ENCODE measurements at places on chromosomes 3 and 15. TPM values are rescaled to one million over a fixed set of nuclear protein-coding genes. Genes with fewer than 3 reads are reported as not detected.

DNA sequence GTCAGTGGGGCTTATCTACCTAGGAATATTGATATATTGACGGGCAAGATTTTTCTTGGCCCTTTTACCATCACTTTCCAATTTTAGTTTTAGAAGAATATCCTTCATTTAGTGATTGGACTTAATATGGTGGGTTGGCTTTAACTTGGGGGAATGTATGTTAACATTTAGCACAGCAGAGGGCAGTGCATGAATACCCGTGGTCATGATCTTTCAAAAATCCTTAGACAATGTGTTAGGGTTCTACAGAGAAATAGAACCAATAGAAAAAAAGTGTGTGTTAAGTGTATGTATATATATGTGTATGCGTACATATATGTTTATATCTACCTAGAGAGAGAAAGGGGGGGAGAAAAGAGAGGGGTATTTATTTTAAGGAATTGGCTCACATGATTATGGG is 36.9 kb downstream of the GPR171 start:
- no peaks in the 10 kb centered on the region for H3K36me3 ChIP-seq

GRCh38 chr15:89652666-89653065 is 2.6 kb downstream of the KIF7 start:
- no peak overlapping the region for H3K4me3 ChIP-seq
- no peaks in the 10 kb centered on the region for H3K27me3 ChIP-seq
- DNase-seq: no peak
- H3K27ac ChIP-seq: no peak overlapping the region
- no peaks in the 10 kb centered on the region for H3K36me3 ChIP-seq

GRCh38 chr3:183815563-183815940 is 9.8 kb downstream of the MAP6D1 start:
- H3K4me3 ChIP-seq: no peak overlapping the region
- peaks cover 3% of the 10 kb centered on the region for H3K4me1 ChIP-seq
- no peak overlapping the region for H3K27ac ChIP-seq
- peaks cover 11% of the 10 kb centered on the region for H3K36me3 ChIP-seq

DNA sequence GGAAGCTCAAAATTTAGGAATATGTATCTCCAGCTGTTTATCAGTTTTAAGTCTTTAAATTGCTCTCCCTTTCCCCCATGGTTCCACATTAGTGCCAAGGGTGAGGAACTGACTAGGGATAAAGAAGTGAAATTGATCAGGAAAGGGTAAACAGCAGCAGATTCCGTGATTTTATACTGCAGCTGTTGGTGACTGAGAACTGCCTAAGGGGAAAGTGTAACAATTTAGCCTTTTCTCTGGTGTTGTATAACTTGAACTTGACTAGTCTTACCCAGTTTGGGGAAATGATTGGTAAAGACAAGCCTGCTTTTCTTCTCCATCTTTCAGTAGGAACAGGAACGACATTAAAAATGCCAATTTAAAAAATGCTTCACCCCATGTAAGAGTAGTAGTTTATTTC is 5.0 kb downstream of the SPRED1 start:
- no peak for DNase-seq
- H3K4me1 ChIP-seq: peaks cover 39% of the 10 kb centered on the region
- H3K36me3 ChIP-seq: no peaks in the 10 kb centered on the region
- H3K27me3 ChIP-seq: no peaks in the 10 kb centered on the region
- H3K4me3 ChIP-seq: no peak overlapping the region

DNA sequence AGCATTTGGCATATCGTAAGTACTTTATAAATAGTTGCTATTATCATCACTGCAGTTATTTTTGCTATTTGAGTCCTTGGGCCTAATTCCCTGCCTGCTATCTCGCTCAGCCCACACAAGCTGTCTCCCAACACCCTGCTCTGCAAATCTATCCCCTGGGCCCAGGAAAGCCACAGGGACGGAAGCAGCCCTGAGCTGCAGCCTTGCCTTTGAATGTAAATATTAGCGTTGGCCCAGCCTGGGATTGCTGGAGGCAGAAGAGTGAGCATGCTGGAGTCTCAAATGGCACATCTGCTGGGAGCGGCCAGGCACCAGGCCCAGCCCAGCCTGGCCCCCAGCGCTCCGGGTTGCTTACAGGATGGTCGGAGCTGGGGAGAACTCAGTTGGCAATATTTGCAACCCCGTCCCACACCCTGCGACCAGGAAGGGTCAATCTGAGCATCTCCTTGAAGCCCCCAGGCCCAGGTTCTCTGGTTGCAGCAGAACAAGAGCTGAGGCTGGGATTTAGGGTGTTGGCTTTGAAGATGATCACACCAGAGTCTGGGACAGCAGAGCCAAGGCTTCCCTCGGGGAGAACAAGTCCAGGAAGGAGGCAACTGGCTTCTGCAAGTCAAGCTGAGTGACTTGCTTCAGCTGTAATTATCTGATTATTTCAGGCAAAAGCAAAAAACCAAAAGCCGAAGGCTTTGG is 529.6 kb downstream of the SHQ1 start:
- no peak overlapping the region for H3K4me3 ChIP-seq
- H3K4me1 ChIP-seq: no peaks in the 10 kb centered on the region
- no peak overlapping the region for H3K27ac ChIP-seq
- no peak for DNase-seq
- no peaks in the 10 kb centered on the region for H3K27me3 ChIP-seq
- H3K36me3 ChIP-seq: no peaks in the 10 kb centered on the region

DNA sequence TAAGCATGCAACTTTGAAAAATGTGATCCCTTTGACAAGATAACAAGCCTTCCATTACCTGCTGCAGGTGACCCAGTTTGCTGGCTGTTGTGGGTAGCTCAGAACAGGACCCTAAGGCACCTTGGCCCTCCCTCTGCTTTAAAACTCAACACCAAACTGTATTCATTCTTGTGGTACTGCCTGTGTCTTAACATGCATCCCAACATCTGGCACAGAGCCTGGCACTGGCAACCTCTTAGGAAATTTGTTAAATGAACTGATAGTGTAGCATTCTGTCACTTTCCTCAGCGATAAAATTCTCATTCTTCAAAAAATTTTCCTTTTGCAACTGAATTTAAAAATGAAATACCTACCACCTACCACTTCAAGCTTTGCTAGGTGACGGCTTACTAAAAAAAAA is 287.3 kb upstream of the ADAMTS9 start:
- no peaks in the 10 kb centered on the region for H3K36me3 ChIP-seq
- no peak overlapping the region for H3K4me3 ChIP-seq
- H3K27ac ChIP-seq: no peak overlapping the region
- H3K27me3 ChIP-seq: no peaks in the 10 kb centered on the region

- no peaks in the 10 kb centered on the region for H3K4me1 ChIP-seq
- no peak overlapping the region for H3K4me3 ChIP-seq
- H3K36me3 ChIP-seq: no peaks in the 10 kb centered on the region
- H3K27me3 ChIP-seq: no peaks in the 10 kb centered on the region
These were observed 260.7 kb upstream of the CTNNB1 start for GRCh38 chr3:40938591-40938990.

- no peak for DNase-seq
- no peaks in the 10 kb centered on the region for H3K36me3 ChIP-seq
- H3K27me3 ChIP-seq: no peaks in the 10 kb centered on the region
- H3K4me1 ChIP-seq: no peaks in the 10 kb centered on the region
These were observed 986.5 kb downstream of the ROBO2 start for GRCh38 chr3:78026318-78026828.

GRCh38 chr3:101414121-101414520 is 93.7 kb upstream of the IMPG2 start:
- no peaks in the 10 kb centered on the region for H3K4me1 ChIP-seq
- DNase-seq: peak; percentile 2
- no peaks in the 10 kb centered on the region for H3K36me3 ChIP-seq
- no peak overlapping the region for H3K27ac ChIP-seq
- H3K4me3 ChIP-seq: no peak overlapping the region
- H3K27me3 ChIP-seq: no peaks in the 10 kb centered on the region

GRCh38 chr3:172692751-172693338 is 18.0 kb downstream of the NCEH1 start:
- H3K4me3 ChIP-seq: no peak overlapping the region
- H3K27ac ChIP-seq: no peak overlapping the region
- DNase-seq: no peak
- no peaks in the 10 kb centered on the region for H3K27me3 ChIP-seq

DNA sequence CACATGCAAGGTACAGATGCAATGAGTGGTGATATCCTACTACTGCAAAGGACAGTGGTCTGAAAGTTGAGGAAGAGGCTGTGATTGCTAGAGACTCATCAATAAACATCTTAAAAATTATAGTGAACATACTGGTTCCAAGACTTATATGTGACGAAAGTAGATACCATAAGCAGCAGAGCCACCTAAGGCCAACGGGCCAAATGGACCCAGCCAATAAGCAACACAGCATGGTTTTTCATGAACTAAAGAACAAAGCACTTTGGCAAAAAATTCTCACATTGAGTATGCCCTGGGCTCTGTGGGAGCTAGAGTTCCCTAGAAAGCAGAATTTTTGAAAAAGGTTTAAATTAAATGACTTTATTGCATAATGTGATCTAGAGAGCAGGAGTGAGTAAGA is 272.1 kb downstream of the SI start:
- no peak overlapping the region for H3K27ac ChIP-seq
- no peaks in the 10 kb centered on the region for H3K27me3 ChIP-seq
- H3K4me1 ChIP-seq: no peaks in the 10 kb centered on the region
- no peak overlapping the region for H3K4me3 ChIP-seq
- no peaks in the 10 kb centered on the region for H3K36me3 ChIP-seq

DNA sequence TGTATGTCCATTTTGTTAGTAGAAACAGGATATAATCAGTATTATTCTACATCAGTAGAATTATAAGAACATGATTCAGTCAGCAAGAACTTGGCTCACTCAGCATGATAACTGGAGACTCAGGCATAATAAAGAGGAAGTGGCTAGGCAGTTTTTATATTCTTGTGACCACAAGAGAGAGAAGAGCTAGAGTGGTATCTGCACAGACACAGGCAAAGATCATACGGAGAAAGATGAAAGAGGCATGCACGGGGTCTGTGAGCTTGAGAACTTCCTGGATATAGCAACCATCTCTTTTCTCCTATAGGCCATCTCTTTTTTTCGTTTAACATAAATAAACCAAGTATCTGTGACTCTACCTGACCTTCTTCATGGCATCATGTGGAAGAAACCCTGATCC is 46.8 kb downstream of the MYO5A start:
- no peaks in the 10 kb centered on the region for H3K27me3 ChIP-seq
- peaks cover 21% of the 10 kb centered on the region for H3K4me1 ChIP-seq
- DNase-seq: no peak

DNA sequence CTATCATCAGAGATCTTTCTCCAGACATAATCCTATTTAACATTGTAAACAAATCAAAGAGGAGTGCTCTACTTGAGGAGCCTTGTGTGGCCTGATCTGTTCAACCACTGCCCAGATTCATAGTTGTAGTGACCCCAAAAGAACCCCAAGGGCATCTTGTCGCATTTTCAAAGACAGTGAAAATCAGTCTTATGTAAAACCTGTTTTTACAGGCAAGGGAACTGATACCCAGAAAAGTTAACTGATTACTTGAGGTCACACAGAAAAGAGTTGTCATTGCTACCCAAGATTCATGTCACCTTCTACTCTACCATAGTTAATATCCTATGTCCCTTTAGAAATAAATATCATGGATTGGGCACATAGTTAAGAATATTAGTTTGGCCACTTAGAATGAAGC is 40.5 kb upstream of the ARPP21 start:
- no peak overlapping the region for H3K4me3 ChIP-seq
- H3K27ac ChIP-seq: no peak overlapping the region
- H3K36me3 ChIP-seq: no peaks in the 10 kb centered on the region
- no peak for DNase-seq
- no peaks in the 10 kb centered on the region for H3K27me3 ChIP-seq

DNA sequence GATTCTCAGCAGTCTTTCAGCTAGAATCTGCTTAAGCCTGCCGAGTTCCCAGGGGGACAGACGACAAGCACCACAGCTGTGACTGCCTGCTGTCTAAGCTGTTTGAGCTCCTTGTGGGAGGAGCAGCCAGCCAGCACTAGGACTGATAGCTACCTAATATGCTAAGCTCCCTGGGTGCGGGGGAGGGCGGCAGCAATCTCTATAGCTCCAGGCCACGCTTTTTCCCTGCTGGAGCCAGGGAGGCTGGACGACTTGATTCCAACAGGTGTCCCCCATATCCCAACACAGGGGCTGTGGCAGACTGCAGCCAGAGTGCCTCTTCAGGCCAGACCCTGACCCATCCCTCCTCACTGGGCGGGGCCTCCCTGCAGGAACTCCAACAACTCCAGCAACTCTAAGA is 134.1 kb upstream of the ARPP21 start:
- DNase-seq: peak; percentile 8
- no peak overlapping the region for H3K4me3 ChIP-seq
- H3K36me3 ChIP-seq: no peaks in the 10 kb centered on the region
- no peaks in the 10 kb centered on the region for H3K27me3 ChIP-seq
- no peaks in the 10 kb centered on the region for H3K4me1 ChIP-seq

DNA sequence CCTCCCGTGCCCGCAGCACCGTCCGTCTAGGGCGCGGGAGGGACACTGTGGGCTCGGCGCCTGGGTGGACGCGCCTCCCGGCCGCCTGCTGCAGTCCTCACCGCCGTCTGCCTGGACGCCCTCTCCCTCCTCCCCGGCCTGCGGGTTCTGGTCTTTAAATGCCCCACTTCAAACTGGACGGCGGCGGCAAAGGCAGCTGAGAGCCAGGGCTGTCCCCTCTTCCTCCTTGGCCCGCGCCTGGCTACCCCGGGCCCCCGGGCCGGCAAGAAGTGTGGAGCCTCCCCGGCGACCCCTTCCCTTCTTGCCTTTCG is 426 bp downstream of the CBLB start:
- no peaks in the 10 kb centered on the region for H3K27me3 ChIP-seq
- peaks cover 32% of the 10 kb centered on the region for H3K4me1 ChIP-seq
- H3K36me3 ChIP-seq: no peaks in the 10 kb centered on the region
- peak; percentile 68 for DNase-seq
- H3K27ac ChIP-seq: peak overlapping the region; percentile 99

DNA sequence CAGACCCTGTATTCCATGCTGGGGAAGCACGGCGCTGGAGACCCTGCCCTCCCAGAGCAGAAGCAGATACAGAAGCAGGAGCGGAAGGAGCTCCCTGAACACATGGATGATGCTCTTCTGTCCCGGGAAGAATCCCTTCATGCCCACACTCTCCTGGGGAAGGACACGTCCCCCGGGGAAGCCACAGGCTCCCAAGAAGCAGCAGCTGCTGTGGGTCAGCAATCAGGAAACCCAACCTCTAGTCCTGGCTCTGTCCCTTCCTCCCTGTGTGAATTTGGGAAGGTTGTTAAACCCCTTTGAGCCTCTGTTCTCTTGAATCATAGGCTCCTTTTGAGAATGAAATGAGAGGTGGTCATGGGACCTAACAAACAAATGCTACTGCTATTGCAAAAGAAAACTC is 176.2 kb upstream of the TPM1 start:
- no peak overlapping the region for H3K4me3 ChIP-seq
- H3K4me1 ChIP-seq: no peaks in the 10 kb centered on the region
- no peak for DNase-seq
- no peaks in the 10 kb centered on the region for H3K36me3 ChIP-seq

GRCh38 chr3:62632510-62633294 is 242.5 kb downstream of the CADPS start:
- no peak overlapping the region for H3K4me3 ChIP-seq
- H3K27me3 ChIP-seq: no peaks in the 10 kb centered on the region
- no peaks in the 10 kb centered on the region for H3K36me3 ChIP-seq
- no peak overlapping the region for H3K27ac ChIP-seq

GRCh38 chr3:193269343-193270028 is 28.5 kb downstream of the PLAAT1 start:
- DNase-seq: no peak
- no peak overlapping the region for H3K4me3 ChIP-seq
- no peaks in the 10 kb centered on the region for H3K4me1 ChIP-seq
- no peaks in the 10 kb centered on the region for H3K36me3 ChIP-seq

Gene LDHAL6B
- total RNA-seq: not detected

Gene IREB2
- 40.7 TPM for total RNA-seq

Gene GPR62
- not detected for total RNA-seq

Gene EOMES
- not detected for total RNA-seq

Gene PCYT1A
- 80.4 TPM for total RNA-seq

Gene REC114
- total RNA-seq: not detected

Gene ONECUT1
- not detected for total RNA-seq

Gene SIDT1
- 2.6 TPM for total RNA-seq

Gene GOLGA8N
- total RNA-seq: 68.0 TPM

Gene SLC24A5
- not detected for total RNA-seq

All from thyroid gland (tissue), 4 donors.